CD4-positive, alpha-beta T cell treated with Interferon alpha-2 for 1 hour (primary cell): ENCODE measurements at places on chromosomes 5 and 9.
A peak's percentile ranks its signal among the peaks of the same experiment; 100 is the strongest.

GRCh38 chr9:14277244-14277643 lies 36.7 kb downstream of the NFIB start:
- no peak for DNase-seq

DNA sequence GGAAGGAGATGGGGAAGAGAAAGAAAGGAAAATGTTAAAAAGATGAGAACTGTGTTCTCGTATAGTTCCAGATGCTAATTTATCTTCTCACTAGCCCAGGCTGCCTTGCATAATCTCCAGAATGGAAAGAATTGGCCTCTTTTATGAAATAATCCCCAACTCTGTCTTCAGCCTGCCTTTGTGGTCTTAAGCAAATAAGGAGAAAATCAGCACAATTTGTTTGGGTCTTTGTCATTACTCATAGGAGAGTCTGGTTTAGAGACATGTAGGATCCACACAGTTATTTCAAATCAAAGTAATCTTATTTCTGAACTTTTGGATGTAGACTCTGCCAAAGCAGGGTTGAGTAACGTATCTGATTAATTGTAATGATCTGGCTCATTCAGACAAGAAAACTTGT lies 50.7 kb upstream of the CAMK4 start:
- DNase-seq, result no peak

- no peak for DNase-seq
Observed at GRCh38 chr9:88875400-88876120, 115.7 kb upstream of the S1PR3 start.

- no peak for DNase-seq
Observed at GRCh38 chr5:68140763-68141162, 74.8 kb upstream of the PIK3R1 start.

GRCh38 chr9:136336881-136337280 lies 9.5 kb downstream of the GPSM1 start:
- DNase-seq, result no peak

- DNase-seq, result peak; percentile 94
Observed at GRCh38 chr9:129202613-129203555, 24.8 kb upstream of the IER5L start.

DNA sequence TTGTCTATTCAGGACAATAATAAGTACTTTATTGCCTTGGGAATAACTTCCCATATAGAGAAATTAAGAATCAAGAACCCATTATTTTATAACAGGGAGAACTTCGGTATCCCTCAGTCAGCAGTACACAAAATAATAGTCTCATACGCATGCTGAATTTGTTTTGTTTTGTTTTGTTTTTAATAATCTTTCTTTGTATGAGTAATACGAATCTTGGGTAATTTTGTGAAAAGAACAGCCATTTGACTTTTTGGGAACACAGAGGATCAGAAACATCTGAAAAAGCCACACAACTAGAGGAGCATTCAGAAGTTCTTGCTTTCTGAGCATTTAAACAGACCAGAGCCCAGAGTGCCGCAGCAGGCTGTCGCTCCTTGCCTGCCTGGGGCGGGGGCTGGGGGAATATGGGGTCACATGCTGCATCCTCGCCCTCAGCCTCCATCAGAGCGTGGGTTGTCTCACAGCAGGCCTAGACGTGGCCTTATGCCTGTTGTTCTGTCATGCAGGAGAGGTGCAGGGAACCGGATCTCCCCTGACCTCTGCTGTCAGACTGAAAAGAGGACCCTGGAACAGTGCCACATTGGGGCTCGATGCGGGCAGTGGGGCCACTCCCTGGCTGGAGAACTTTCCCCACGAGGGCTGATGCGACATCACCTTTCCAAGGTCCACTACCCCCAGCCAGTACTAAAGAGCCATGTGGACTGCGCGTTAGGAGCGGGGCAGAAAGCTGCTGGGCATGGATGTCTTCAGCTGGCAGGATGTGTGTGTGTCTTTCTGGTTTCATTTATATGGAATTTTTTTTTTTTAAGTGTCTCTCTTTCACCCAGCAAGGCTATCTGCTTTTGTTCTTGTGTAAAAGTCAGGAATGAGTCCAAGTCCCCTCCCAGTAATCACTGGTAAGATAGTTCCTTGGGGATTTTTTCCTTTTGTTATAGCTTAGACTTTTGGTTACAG lies 133.4 kb upstream of the OTULINL start:
- no peak for DNase-seq

- DNase-seq, result no peak
Observed at GRCh38 chr5:74945561-74946165, 79.5 kb upstream of the FAM169A start.

GRCh38 chr9:27499451-27499850 lies 24.6 kb upstream of the IFNK start:
- no peak for DNase-seq

GRCh38 chr5:134467231-134467630 lies 55.5 kb upstream of the CDKN2AIPNL start:
- no peak for DNase-seq
